Activated CD8-positive, alpha-beta memory T cell treated with anti-CD3 and anti-CD28 coated beads, Interleukin-2, amount 50 U/mL, for 4 hours (primary cell): ENCODE measurements at places on chromosomes 1 and 21.

- peak; percentile 12 for DNase-seq
Measured at GRCh38 chr1:53396573-53397268, 62.5 kb upstream of the DMRTB1 start.

DNA sequence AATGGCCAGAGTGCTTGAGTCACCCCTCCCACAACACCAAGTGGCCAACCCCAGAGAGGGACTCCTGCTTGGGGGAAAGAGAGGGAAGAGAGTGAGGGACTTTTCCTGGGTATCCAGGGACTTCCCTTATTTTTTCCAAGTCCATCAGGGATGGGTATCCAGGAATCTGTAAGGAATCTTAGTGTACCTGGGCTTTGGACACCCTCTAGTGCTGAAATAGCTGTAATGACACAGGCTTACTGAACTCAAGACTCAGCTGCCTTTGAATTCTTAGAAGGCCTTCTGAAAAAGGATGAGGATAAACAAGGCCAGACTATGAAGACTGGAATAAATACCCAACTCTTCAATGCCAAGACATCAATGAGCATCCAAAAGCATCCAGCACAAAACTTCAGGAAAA, 12.0 kb downstream of the TSHB start:
- DNase-seq = no peak

DNA sequence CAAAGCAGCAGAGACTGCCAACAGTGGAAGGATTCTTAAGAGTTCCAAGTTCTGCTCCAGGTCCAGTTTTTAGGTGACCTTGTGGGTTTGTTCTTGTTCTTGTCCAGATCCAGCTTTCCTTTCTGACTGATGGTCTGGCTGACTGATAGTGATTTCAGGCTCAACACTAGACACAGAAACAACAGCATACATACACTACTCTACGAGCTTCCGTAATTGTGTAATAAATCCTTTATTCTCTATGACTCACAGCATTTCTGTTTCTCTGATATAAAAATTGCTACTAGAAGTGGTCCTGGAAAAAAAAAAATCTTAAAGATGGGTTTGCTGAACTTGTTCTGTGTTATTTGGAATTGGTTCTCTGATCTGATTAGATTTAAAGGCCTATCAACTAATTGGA, 62.2 kb upstream of the PTCH2 start:
- DNase-seq = no peak

DNA sequence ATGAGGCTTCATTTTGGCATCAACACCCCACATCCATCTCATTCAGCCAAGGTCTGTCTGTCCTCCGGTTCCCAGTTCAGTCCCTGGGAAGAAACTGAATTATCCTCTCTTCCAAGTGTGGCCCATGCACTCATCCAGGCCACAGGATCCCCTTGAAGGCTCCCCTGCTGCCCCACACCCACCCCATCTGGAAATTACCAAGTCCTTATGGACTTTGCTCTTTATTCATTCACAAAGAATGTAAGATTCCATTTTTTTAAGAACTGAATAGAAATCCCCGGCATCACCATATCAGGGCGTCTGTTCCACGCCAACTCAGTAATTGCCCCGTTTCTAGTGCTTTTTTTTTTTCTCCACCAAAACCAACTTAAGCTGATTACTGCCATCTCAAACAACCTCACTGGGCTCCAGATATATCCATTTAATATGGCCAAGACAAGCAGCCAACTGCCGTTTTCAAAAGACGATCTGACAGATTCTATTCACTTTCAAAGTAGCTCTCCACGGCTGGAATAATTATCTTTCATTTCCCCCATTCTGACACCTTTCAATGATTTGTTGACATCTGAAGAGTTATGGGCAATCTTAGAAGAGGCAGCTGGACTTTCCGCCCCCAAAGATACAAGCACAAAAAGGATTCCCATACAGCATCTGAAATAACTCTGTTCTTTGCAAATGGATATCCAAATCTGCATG, 55.9 kb downstream of the OLIG1 start:
- DNase-seq = no peak

- DNase-seq = no peak
Measured at GRCh38 chr1:162229549-162229948, 147.1 kb downstream of the SPATA46 start.

DNA sequence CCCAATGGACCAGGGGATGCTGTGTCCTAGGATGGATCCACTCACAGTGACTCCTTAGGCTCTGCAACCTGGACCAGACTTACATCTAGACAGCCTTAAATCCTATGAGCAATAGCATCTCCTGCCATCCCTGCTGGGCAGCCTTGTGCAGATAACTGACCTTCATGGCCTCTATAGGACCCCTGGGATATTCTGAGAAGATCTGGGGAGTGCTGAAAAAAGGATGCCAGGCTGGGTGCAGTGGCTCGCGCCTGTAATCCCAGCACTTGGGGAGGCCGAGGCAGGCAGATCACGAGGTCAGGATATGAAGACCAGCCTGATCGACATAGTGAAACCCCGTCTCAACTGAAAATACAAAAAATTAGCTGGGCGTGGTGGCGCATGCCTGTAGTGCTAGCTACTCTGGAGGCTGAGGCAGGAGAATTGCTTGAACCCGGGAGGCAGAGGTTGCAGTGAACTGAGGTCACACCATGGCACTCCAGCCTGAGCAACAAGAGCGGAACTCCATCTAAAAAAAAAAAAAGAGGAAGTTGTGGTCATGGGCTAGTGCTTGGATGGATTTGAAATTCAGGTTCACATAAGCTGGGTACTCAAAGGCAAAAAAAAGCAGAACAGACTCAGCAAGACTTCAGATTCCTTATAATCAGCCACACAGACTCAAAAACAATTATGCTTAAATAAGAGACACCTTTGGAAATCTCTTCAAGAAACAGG, 10.9 kb upstream of the SH2D1B start:
- DNase-seq = no peak

DNA sequence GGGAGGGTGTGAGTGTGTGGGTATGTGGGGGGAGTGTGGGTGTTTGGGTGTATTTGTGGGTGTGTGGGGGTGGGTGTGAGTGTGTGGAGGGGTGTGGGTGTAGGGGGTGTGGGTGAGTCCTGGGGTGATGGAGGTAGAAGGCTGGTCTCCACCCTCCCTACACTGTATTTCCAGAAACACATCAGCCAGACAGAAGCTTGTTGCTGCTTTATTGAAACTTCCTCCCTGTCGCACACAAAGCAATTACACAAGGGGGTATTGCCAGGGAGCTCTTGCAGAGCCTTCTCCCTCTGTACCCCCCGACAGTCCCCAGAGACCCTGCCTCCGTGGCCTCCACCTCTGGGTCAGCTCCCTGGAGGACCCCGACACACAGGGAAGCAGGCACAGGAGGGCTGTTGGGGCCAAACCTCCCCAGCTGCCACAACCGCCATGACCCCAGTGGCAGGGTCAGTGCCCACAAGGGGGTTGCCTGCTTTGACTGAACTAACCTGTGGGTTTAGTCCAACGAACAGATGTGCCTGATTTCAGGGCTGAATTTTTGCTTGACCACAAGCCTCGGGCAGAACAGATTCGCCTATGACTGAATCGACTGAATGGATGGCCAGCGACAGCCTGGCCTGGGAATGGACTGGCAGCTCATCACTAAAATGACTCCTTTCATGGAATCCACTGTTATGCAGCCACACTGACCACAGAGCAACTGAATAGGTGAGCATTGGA, 9.1 kb upstream of the MATN1 start:
- DNase-seq = no peak

GRCh38 chr21:38920631-38921398, 115.1 kb downstream of the ETS2 start:
- DNase-seq = no peak

DNA sequence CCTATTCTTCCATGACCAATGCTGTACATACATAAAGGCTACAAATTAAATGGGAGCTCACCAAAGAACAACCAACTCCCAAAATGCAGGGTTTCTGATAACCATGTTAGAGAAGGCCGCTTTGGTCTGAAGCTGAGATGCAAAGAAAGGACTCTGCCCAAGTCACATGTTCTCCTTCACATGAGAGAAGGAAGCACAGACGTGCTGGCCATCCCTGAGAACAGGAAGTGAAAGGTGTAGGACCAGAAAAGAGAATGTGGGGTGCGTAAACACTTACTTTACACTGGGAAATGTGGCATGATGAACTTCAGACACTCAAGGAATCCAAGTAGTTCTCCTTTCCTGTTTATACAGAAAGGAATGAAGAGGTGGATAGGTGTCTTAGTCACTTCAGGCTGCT, 31.7 kb upstream of the TADA1 start:
- no peak for DNase-seq

DNA sequence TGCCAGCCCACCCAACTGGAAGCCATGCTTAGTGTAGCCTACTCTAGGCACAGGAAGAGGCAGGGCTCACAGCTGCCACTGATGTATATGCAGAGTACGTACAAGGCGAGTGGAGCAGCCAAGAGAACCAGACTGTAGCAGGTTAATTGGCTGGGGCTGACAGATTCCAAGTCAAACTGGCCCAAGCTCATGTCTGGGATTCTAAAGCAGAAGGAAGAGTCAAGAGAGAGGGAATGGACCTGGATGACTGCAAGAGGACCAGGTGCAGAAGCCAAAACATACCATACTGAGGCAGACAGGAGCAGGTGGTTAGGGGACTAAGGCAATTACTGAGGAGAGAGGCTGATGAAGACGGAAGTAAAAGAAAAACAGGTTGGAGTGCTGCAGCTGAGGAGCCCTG, 51.3 kb upstream of the LRRN2 start:
- DNase-seq = no peak

- DNase-seq = no peak
Measured at GRCh38 chr1:151124763-151125403, 21.5 kb downstream of the SEMA6C start.

- no peak for DNase-seq
Measured at GRCh38 chr1:167620002-167620401, 10.0 kb upstream of the RCSD1 start.

DNA sequence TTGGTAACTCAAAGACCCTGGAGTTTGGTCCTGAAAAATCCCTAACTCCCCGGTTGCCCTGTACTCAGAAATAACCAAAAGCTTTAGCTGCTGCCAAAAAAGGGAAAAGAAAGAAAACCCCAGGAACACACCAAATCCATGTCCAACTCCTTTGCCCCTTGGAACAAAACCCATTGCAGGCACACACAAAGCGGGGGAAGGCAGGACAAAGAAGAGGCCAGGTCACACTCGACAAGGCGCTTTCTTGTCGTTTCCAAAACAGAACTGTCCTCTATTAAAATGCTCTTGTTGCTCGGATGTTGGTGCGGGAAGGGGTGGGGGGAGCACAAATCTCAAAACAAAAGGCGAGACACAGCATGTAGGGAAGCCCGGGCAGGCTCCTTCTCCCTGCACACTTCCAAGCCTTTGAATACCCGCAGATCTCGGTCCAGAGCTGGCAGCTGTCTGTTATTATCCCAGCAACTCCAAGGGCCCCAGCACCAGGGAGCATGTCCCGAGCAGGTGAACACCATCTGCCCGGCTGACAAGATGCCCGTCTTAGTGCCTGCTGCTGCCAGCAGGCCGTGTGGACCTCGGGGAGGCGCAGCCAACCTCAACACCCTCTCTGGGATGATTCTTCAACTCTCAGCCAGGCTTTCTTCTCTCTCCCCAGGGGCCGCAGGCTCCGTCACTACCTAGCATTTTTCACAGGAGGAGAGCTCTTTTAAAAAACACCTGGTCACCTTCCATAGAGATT, 96.4 kb downstream of the SSBP3 start:
- no peak for DNase-seq

DNA sequence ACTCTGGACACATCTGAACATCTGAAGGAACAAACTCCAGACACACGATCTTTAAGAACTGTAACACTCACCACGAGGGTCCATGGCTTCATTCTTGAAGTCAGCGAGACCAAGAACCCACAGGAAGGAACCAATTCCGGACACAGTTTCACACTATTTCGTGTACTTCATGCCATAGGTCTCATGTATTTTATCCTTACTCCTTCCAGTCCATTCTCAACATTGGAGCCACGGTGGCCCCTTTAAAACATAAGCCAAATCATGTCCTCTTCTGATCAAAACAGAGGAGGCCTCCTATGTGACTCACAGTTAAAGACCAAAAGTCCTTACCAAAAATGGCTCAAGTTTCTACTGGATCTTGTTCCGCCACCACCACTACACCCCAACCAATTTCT, 29.8 kb upstream of the RCOR3 start:
- DNase-seq = no peak

DNA sequence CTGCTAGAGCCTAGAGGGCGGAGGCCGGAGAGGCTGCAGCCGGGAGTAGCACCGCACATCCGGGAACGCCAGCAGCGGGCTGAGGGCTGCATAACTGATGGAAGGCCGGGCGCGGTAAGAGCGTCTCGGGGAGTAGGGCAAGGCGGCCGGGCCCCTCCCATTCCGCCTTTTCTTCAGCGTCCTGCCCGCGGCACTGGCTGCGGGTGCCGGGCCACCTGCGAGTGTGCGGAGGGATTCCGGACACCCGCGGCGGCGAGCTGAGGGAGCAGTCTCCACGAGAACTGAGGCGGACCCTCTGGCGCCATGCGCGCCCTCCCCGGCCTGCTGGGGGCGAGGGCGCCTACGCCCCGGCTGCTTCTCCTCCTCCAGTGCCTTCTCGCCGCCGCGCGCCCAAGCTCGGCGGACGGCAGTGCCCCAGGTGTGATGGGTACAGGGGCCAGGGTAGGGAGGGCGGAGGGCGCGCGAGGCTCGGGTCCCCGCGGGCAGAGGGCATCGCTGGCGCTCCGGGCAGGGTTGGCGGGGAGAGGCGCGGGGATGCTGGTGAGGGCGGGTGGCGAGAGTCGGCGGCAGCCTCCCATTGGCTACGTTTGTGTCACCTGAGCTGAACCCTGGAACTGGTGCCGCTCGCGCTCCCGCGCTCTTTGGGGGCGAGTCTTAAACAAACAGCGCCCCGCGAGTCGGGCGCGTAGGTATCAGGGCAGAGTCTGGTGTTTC, 334.4 kb downstream of the SRGAP2C start:
- DNase-seq = peak; percentile 81

DNA sequence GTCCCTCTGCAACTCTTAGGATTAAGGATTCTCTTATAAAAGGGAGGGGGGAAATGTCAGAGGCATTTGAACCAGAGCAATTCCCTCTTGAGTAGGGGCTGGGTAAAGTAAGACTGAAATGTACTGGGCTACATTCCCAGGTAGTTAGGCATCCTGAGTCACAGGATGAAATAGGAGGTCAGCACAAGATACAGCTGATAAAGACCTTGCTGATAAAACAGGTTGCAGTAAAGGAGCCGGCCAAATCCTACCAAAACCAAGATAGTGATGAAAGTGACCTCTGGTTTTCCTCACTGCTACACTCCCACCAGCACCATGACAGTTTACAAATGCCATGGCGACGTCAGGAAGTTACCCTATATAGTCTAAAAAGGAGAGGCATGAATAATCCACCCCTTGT, 14.3 kb upstream of the COX20 start:
- no peak for DNase-seq

DNA sequence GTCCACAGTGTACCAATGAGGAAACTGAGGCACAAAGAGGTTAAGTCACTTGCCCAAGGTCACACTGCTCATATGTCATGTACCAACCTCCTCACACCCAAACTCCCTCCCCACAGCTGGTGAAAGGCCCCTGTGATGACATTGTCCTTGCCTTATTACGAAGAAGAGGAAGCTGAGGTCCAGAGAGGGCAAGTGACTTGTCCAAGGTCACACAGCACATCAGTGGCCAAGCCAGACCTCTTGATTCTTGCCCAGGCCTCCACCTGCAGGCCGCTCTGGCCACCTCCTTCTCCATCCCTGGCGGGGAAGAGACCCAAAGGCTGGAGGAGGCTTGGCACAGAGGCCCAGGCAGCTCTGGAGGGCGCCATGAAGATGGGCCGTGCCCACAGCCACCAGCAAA, 492.4 kb downstream of the PTPRU start:
- DNase-seq = no peak
